ENCODE measurements at places on chromosomes 13 and 19.

DNA sequence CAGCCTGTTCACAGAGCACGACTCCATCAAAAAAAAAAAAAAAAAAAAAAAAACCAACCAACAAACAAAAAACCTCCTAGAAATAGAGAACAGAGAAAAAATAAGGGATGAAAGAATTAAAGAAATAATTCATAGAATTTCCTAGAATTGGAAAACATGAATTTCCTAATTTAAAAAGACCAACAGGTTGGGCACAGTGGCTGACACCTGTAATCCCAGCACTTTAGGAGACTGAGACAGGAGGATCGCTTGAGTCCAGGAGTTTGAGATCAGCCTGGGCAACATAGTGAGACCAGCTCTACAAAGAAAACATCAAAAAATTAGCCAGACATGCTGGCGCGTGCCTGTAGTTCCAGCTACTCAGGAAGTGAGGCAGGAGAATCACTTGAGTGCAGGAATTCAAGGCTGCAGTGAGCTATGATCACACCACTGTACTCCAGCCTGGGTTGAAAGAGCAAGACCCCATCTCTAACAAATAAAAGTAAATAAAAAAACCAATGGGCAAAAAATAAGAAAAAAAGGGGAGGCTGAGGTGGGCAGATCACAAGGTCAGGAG, 6.5 kb downstream of the SPART start:
- no peak for DNase-seq

DNA sequence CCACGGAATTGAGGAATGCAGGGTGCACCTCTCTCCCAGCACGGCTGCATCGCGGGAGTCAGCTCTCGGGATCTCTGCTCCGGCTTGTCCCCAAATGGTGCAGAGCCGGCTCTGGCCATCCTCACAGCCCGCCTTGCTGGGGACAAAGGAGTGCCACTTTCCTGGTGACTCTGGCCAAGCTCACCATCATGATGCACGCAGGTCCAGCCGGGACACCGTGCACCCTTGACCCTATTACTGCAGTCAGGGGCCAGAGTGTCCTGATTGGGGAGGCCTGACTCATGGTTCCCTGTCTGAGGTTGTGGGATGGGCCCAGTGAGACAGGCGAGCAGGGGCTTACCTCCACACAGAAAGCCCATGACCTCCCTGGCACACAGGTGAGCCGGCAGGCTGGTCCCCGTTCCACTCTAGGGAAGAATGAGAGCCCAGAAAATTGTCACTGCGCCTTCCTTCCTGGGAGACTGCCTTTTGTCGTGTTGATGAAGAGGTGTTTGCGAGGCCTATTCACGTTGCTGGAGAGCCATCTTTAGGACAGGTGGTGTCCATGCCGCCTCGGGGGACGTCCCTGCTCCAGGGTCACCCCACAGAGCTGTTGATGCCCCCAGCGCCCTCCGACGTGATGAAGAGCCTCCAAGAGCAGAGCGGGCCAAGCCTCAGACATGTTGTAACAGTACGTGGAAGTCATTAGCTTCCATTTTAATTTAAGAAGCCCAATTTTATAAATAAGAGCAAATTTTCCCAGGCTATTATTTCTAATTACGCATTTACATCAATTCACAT, 18.5 kb upstream of the VSTM2B start:
- DNase-seq = no peak

DNA sequence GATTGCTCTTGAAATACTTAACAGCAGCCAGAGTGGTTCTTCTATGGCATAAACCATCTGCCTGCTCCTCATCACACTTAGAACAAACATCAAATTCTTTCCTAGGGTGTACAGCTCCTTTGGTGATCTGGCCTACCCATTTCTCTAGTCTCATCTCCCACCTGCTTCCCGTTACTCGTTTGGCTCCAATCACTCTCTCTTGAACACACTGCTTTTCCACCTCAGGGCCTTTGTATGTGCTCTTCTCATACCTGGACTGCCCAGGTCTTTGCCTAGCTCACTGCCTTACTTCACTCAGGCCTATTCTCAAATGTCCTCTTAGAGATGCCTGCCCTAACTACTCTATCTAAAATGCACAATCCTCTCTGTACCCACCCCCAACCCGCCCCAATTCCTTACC, 100.5 kb downstream of the KCNRG start:
- DNase-seq = no peak

GRCh38 chr13:88104576-88104975, 433.4 kb downstream of the SLITRK5 start:
- DNase-seq = no peak

- DNase-seq = no peak
Measured at GRCh38 chr13:113902986-113903775, 39.3 kb upstream of the GAS6 start.

- DNase-seq = no peak
Measured at GRCh38 chr19:20273951-20274570, 107.0 kb downstream of the ZNF486 start.

DNA sequence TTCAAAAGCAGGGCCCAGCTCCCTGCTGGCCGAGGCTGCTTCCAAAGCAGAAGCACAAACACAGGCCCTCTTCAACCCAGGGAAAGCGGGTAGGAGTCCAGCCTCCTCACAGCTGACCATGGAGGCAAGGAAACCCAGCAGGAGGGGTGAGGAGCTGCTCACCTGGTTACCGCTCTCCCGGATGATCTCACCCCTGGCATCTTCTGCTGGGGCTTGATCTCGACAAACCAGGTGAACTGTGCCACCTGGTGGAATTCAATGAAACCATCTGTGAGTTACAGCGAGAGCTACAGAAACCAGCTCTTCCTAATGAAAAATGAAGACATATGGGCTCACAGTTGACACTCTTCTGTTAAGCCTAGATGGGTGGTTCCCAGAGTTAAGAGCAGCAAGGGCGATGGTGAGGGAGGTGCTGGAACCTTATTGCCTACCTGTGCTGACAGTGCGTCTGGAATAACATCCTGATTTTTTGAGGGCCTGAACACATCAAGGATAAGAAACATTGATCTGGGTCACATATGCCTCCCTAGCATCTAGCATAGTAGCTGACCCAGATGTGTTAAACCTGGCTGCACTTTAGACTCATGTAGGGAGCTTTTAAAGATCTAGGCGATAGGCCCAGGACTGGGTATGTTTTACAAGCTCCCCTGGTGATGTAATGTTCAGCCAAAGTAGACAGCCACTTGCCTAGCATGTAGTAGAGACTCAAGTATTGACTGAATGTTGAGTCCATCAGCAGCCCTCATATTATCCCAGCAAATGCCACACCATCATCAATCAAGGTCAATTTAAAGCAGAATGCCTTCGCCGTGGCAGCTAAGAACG, 6.1 kb downstream of the DHRS12 start:
- DNase-seq = peak; percentile 81

DNA sequence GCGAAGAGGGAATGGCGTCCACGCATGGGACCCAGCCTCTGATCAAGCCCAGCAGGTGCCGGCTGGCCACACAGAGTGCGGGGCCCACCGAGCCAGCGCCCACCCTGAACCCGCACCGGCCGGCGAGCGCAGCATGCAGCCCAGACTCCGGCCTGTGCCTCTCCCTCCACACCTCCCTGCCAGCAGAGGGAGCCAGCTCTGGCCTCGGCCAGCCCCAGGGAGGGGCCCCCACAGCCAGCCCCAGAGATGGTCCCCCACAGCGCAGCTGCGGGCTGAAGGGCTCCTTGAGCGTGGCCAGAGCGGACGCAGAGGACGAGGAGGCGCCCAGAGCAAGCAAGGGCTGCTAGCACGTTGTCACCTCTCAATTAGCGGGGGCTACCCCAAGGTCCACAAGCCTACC, 904.5 kb downstream of the SLITRK6 start:
- no peak for DNase-seq

- DNase-seq = peak; percentile 9
Measured at GRCh38 chr19:22882797-22883196, 50.7 kb downstream of the ZNF723 start.

GRCh38 chr13:50998326-50998725, 88.7 kb downstream of the RNASEH2B start:
- no peak for DNase-seq

GRCh38 chr13:75902166-75903104, 266.3 kb downstream of the LMO7 start:
- no peak for DNase-seq

GRCh38 chr13:98549006-98549727, 27.7 kb downstream of the STK24 start:
- no peak for DNase-seq

GRCh38 chr13:43895940-43896339, 16.2 kb downstream of the LACC1 start:
- no peak for DNase-seq

DNA sequence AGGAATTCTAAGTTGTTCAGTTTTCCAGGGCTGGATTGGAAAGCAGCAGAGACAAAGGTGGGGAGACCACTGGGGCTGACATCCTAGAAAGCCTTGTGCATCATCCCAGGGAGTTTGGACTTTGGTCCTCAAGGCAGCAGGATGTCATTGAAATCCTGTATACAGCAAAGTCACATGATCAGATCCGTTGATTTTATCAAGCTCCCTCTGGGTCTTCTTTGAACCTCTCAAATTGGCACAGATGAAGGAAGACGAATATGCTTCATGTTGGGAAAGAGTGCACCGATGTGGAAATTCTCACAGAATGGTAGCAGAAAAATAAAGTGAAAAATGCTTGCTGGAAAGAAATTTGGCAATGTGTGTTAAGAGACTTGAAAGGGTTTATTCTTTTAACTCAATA, 149.8 kb upstream of the TMTC4 start:
- no peak for DNase-seq

GRCh38 chr13:41554180-41554579, 96.8 kb downstream of the RGCC start:
- no peak for DNase-seq

DNA sequence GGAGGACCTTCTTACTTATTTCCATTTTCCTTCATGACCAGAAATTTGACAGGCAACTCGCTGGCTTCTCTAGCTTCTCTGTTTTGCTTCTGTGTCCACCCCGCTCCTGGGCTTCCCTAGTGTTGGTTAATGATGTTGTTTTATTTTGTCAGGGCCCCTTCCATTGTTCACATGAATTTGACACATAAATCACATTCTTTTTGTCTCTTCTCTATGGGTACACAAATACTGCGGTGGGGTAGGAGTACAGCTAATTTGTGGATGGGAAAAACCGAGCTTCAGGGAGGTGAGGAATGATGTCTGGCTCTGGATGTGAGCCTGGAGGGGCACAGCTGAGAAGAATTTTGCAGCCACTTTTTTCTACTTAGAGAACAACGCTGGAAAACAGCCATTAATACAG, 199.8 kb downstream of the DNAJC15 start:
- DNase-seq = no peak

GRCh38 chr19:54158812-54159351, 639 bp downstream of the LENG1 start:
- peak; percentile 34 for DNase-seq

DNA sequence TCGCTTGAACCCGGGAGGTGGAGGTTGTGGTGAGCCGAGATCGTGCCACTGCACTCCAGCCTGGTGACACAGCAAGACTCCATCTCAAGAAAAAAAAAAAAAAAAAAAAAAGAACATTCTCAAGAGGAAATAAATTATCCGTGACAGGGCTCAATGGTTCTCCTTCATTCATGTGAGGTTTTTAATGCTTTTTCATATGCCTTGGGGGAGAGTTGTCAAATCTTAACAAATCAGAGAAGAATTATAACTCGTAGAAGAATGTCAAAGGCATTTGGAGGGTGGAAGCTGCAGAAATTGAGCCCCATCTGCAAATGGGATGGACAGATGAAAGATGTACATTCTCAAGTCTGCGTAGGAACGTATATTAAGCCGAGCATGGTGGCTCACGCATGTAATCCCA, 34.9 kb upstream of the HOMER3 start:
- DNase-seq = no peak

- peak; percentile 29 for DNase-seq
Measured at GRCh38 chr19:18291019-18291524, 9.7 kb upstream of the JUND start.

- peak; percentile 47 for DNase-seq
Measured at GRCh38 chr19:56080669-56081401, 40.3 kb downstream of the ZNF787 start.

DNA sequence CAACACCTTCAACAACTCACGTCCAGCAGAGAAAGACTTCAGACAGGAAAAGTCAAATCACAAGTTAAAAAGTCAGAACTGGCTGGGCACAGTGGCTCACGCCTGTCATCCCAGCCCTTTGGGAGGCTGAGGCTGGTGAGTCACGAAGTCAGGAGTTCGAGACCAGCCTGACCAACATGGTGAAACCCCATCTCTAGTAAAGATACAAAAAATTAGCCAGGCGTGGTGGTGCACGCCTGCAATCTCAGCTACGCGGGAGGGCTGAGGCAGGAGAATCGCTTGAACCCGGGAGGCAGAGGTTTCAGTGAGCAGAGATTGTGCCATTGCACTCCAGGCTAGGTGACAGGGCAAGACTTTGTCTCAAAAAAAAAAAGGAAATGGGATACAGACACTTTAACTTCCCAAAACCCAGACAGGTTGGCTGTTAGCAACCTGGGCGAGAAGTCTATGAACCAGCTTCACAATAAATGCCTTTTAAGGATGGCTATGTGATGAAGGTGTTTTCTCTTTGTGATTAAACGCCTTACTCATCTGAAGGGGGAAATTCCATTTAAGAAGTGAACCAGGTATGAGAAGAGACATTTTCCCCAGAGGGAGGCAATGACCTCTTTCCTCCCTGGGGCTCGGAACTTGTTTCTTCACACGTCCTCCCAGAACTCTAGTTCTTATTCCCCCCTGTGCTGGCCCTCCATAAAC, 80.4 kb downstream of the INSR start:
- no peak for DNase-seq

DNA sequence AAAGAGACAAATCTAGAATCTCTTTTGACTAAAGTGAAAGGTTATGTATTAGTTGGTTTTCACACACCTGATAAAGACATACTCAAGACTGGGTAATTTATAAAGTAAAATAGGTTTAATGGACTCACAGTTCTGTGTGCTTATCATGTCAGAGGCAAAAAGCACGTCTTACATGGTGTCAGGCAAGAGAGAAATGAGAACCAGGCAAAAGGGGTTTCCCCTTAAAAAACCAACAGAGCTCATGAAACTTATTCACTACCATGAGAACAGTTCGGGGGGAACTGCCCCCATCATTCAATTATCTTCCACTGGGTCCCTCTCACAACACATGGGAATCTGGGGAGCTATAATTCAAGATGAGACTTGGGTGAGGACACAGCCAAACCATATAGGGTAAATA, 486.8 kb downstream of the DACH1 start:
- no peak for DNase-seq

Data from CD4-positive, alpha-beta memory T cell (primary cell).